ENCODE measurements at places on chromosomes 7 and 10. TPM values are rescaled to one million over a fixed set of nuclear protein-coding genes. Genes with fewer than 3 reads are reported as not detected.

DNA sequence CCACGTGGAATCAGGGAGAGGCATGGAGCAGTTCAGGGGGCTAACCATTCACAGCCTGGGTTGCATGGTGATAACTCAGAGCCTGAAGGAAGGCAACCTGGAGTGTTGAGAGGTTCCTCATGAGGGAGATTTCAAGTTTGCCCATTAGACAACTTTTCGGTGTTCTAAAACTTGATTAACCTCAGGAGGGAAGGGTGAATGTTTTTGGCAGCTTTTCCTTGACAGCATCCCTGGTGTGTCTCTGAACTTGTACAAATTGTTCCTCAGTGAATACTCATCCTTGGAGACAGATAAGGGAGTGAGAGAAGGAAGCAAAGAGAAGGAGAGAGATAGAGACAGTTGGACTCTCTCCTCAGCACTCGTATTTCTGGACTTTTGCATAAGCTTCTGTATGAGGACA is at the start of gene OR9A4:
TSS of gene OR9A4 (plus strand) at position 301 of the 400 bp plus-strand sequence. CDS start 2,477 bp downstream, outside the sequence.
- DNase-seq: no peak

DNA sequence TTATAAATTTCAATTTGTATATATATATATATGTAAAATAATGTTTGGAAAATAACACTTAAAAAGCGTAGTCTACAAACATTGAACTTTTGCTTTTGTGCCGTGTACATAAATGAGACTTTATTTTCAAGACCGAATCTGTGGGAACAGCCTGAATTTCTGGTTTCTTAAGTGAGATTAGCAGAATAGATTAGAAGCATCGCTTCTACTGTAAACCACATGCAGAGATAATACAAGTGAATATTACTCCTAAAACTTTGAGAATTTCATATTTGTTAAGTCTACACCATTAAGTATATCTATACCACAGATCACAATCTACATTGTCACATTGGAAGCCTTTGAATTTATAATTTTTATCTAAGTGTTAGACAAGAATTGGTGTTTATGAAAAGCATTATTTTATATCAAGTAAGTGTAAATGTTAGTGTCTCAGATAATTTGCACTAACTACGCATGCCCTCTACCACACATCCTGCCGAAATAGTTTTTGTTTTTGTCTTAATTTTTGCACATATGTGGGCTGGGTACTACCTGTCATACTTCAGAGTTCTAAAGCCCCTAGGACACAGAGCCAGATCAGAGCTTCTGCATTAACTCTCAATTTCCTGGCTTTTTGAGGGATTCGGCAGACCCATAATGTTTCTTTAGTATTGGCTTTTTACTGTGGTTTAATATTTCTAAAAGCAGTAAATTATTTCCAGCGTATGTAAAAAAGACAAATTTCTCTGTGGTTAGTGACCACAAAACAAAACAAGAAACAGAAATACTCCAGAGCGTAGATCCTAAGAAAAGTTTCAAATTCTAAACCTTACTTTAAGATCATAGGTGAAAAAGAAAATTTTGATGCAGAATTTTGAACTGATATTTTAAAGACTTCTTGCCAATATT is 20.0 kb downstream of the TWIST1 start:
- no peak for DNase-seq

- no peak for DNase-seq
Measured at GRCh38 chr10:67151471-67151870, 225.6 kb downstream of the LRRTM3 start.

MOGAT3 gene
- not detected for total RNA-seq

All from frontal cortex (tissue), 4 donors.